Sigmoid colon (tissue), 7 donors: ENCODE measurements at places on chromosomes 12 and 14. TPM values are rescaled to one million over a fixed set of nuclear protein-coding genes. Genes with fewer than 3 reads are reported as not detected.

GRCh38 chr14:79436335-79436734, 775.0 kb downstream of the DIO2 start:
- DNase-seq, result no peak

DNA sequence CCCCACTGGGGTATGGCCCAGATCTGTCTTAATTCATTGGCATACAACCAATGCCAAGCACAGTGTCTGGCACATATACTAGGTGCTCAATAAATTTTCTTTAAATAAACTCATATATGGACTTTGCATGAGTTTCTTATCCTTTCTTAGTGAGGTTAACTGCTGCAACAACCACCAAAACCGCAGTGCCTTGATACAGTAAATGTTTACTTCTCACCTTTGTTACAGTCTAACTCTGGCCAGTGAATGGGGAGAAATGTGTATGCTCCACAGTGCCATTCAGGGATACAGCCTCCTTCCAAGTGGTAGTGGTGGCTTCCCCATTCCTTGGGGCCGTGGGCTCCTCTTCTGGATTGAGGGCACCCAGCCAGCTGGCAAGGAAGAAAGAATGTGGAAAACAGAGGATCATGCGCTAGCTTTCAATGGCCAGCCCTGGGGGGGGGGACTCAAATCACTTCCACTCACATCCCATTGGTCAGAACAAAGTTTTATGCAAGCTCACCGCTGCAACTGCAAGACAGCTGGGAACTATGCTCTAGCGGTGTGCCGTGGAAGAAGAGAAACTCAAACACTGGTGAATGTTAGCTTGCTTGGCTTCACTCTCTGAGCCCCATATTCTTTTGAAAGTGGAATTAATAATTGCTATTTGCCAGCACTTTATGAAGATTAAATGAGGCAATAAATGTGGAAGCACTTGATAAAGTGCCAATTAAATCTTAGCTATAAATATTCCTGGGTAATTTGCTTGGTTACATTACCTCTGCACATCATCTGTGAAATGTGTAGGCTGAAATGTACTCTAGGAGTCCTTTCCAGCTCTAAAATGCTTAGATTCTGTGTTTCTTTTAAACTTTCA, 51.0 kb upstream of the SOCS2 start:
- DNase-seq, result no peak

GRCh38 chr12:65334521-65334920, 56.0 kb downstream of the MSRB3 start:
- no peak for DNase-seq

GRCh38 chr12:48542300-48542928, 17.0 kb downstream of the OR8S1 start:
- DNase-seq, result no peak

DNA sequence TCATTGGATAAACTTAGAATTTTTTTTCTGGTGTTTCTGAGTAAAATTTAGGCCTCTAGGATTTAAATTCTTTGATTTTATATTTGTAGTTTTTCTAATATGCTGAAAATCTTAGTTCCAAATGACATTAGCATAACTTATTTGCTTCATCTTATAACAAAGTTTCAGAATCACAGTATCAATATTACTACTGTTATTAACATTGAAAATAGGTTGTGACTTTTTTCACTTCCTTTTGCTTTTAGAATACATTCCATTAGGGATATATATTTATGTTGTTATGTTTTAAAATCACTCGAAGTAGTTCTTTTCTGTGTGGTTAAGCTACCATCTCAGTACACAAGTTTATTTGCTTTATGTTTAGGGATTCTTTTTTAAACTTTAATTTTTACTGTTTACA, 12.8 kb downstream of the RAB3IP start:
- DNase-seq, result no peak

- no peak for DNase-seq
These were observed 51.8 kb upstream of the PSMC1 start for GRCh38 chr14:90204516-90204915.

DNA sequence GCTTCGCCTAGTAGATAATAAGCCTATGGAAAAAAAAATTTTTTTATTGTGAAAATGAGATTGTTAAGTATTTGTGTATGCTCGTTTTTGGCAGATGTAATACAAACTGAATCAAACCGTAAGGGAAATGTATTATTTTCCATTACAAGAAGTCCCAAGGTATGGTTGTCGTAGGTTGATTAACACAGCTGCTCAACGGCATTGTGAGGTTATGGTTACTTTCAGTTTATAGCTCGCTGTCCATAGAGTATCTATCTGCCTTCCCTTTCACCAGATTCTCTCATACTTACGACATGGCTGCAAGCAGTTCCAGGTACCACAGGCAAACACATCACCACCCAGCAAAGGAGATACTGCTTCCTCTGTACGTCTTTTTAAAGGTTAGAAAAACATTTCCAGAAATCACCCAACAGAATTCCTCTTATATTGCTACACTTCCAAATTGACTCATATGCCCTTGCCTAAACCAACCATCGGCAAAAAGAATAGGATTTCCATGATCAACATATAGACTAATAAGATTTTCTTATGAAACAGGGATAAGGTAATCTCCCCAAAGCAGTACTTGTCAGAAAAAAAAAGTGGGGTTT, 338.6 kb downstream of the SYT1 start:
- no peak for DNase-seq

DNA sequence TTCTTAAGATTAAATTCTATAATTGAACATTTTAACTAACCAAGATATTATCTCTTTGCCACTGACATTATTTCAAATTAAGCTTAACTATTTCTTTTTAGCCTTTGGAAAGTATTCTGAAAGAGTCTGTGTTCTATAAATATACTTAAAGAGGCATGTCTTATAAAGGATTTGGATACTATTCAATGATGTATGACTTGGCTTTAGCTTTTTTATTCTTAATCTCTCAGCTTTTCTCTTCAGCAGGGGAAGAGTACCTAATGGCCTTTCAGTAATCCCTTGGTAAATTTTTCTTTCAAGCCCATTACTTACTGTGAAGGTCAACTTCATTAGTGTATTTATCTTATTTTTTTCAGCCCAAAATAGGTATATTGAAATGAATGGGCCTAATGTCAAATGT, 113.8 kb downstream of the LRRK2 start:
- DNase-seq, result no peak

GRCh38 chr12:94805749-94806529, 155.6 kb upstream of the TMCC3 start:
- no peak for DNase-seq

DNA sequence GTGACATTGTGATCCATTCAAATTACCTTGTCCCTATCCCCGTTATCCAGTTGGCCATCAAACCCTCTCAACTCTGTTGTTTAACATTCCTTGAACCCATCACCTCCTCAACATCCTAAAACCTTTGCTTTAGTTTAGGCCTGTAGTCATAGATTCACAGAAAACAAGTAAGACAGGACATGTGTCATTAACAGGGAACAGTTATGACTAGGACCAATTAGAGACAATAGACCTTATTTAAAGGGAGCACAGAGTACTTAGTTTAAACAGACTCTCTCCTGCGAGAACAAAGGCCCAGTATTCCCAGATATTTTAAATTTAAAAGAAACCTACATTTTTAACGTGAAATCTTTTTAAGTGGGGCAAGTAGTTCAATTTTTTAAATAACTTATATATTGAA, 20.0 kb upstream of the HELB start:
- DNase-seq, result no peak

- DNase-seq, result no peak
These were observed 20.8 kb upstream of the OR4E1 start for GRCh38 chr14:21694425-21694824.

- DNase-seq, result no peak
These were observed 34.1 kb upstream of the TUBA1C start for GRCh38 chr12:49230805-49231194.

DNA sequence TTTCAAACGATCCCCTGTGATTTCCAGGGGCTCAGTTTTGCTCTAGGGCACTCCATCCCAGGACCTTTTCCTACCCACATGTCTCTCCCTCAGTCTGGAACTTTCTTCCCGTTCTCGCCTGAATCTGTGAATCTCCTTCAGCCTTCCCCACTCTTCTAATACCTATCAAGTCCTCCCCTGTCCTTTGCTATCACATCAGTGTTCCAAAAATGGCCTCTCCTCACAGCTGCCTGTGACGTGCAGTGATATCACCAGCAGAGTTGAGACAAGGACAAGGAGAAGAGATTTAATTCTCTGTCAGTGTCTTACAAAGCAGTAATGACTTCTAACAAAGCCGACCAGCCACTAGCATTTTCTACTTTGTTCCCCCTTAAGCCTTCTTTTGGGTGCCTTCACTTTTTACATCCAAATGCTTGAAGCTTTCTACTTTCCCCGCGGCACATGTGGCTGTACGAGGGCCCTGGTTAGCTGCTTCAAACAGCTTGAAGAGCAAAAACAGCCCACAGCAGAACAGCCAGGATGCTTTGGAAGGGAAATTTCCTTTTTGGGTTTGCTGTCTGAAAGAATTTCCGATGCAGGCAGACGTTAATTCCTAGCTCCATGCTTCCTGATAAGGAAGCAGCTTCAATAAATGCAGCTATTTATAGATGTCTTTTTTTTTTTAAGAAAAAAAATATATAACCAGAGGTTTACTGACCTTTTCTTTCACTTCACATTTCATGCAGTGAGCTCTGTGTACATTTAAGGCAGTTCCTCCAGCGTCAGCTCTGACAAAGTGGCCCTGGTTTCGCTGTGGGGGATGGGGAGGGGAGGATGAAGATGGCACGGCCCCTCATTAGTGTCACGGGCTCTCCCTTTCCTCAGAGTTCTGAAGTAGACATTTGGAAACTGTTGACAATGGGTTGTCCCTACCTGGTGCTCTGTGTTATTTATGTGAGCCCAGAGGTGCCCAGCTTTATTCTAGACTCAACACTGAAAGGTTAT, 109.3 kb downstream of the ETV6 start:
- no peak for DNase-seq

DNA sequence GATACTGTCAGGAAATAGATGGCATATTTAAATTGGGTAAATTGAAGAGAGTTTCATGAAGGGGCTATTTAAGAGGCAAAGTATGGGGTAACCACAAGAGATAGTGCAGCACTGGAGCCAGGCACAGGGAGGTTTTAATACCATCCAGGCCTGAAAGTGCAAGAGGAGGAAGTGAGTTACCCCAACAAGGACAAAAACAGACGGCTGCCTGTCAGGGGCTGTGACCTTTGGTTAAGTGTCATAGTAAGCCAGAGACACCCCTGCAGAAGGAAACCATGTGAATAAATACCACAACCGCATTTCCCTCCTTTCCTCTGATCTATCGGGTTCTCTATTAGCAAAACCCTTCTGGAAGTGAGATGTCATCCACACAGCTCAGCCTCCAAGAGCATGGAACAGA, 122.0 kb upstream of the DHRS4 start:
- no peak for DNase-seq

- no peak for DNase-seq
These were observed 333.6 kb downstream of the ADGRD1 start for GRCh38 chr12:131287015-131287937.

DNA sequence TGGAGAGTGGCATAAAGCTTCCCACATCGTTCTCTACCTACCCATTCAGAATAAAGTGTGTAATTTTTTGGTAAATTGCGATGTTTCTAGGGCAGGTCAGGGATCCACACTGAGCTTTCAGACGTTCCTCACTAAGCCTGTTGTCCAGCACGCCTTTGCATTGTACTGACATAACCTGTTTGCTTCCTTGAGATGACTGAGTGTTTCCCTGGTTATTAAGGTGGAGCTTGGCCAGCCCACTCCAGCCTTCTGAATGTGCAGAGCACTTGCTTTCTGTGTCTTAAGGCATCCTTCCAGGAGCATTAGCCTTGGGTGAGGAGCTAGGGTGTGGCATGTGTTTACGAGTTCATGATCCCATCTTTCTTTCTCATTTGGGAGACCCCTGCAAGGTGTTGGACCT, 96.4 kb downstream of the TMEM260 start:
- no peak for DNase-seq

DNA sequence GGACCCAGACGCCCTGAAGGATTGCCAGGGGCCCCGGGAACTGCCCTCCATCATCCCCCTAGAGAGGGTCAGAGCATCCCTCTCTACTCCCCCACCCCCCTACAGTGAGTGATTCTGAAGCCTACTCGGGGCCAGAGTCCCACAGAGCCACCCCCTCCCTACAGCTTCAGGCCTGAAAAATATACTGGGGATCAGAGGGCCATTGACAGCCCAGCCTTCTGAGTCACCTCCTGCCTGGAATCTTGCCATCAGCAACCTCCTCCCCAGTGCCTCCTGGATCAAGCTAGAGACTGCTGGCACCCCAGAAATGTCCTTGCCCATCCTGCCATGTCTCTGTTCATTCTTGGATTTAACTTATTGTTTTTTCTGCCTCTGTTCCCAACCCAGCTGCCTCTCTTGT, 21.7 kb upstream of the MIA2 start:
- no peak for DNase-seq

DNA sequence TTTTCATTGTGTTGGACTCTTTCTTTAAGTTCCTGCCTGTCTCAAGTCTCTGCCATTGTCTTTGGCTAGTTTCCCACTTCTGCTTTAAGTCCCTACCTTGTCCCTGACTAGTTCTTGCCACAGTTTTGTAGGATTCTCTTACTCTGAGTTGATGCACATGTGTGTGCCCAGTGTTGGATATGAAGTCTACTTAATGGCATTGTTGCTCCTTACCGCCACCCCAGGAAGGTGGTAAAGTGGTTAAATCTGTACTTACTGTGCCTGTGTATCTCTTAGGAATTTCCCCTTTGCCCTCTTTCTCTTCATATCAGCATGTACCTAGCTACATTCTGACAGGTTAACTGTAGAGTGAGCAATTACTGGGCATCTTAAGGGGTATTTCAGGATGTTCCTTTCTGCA, 227.1 kb downstream of the NUBPL start:
- no peak for DNase-seq

DNA sequence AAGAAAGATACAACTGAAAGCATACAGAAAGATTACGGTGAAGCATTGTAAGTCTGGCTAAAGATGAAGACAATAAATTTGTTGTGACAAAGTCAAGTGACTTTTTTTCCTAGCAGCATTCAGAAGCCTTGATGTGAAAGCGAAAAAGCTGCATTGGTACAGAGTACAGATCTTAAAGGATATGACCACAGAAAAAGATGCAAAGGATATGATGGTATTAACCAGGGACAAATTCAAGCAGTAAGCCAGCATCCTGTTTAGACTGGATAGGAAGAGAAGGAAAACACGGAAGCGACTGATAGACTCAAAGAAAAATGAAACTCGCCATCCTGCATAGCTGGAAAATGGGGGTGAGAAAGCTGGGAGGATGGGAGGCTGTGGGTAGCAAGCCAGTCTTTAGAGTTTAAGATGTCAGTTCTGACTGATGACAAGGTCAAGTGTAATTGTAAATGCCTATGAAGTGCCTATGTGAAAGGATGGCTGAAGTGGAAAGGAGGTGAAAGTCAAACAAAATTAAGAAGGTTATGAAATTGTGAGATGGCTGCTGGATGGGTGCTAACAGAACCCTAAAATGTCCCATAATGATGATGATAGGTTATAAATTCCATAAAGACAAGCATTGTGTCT, 92.4 kb downstream of the PHLDA1 start:
- no peak for DNase-seq

The GDF3 gene
- total RNA-seq, result not detected

The VCPKMT gene
- total RNA-seq, result 7.8 TPM

The ERGIC2 gene
- total RNA-seq, result 62.9 TPM

The GPX2 gene
- total RNA-seq, result not detected

The MYF6 gene
- not detected for total RNA-seq

The TMEM119 gene
- total RNA-seq, result 6.3 TPM

The SYCP3 gene
- total RNA-seq, result 0.36 TPM

The FSCB gene
- not detected for total RNA-seq

The OR11G2 gene
- not detected for total RNA-seq

The PMEL gene
- 0.71 TPM for total RNA-seq
